ENCODE measurements at places on chromosomes 1 and 21.
A peak's percentile ranks its signal among the peaks of the same experiment; 100 is the strongest.

DNA sequence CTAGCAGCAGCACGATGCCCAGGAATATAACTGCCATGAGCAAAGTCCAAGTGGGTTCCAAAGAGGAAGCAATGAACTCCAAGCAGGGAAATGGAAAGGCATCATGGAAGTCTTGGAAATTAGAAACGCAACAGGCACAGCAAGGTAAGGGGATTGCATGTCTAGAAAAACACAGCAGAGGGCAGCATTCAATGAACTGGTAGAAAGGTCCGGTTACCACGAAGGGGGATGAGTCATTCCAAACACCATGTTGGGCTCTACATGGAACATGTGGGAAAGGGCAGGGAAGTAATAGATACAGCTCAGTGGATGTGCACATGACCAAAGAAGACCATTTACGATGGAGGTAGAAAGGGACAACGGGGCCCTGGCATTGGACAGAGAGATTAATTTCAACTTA, 36.4 kb downstream of the RXRG start:
- DNase-seq, result peak; percentile 33

DNA sequence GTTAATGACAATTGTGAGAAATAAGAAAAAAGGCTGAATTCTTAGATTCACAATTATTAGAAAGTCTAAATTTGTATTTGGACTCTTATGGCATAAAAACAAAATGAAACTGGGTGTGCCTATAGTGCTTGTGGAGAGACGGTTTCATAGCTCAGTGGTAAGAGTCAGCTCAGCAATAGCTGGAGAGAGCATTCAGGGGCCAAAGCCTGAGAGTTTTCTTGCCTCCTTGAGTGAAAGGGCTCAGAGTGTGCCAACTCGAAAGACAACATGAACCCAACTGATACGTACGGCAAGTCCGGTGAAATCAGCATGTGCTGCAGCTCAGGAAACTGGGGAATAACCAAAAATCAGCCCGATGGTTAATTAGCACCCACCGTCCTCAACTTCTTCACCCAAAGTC, 577.9 kb downstream of the SMYD3 start:
- DNase-seq, result no peak

DNA sequence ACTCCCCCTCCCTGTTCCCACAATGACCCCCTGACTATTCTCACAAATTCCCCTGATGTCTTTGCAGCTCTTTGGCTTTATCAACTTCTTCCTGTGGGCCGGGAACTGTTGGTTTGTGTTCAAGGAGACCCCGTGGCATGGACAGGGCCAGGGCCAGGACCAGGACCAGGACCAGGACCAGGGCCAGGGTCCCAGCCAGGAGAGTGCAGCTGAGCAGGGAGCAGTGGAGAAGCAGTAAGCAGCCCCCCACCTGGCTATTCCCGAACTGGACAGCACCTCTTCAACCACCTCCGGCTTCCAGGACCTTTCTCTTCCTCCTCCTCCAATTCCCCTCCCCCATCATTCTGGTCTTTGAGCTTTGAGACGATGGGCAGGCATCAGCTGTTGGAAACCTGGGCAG, 4.4 kb upstream of the ATXN7L2 start:
- no peak for DNase-seq

GRCh38 chr1:162397039-162397448, 14.9 kb downstream of the SH2D1B start:
- no peak for DNase-seq

GRCh38 chr1:106584107-106584506, 472.4 kb upstream of the PRMT6 start:
- DNase-seq, result peak; percentile 9

GRCh38 chr1:116988908-116989307, 12.7 kb upstream of the CD101 start:
- DNase-seq, result no peak

DNA sequence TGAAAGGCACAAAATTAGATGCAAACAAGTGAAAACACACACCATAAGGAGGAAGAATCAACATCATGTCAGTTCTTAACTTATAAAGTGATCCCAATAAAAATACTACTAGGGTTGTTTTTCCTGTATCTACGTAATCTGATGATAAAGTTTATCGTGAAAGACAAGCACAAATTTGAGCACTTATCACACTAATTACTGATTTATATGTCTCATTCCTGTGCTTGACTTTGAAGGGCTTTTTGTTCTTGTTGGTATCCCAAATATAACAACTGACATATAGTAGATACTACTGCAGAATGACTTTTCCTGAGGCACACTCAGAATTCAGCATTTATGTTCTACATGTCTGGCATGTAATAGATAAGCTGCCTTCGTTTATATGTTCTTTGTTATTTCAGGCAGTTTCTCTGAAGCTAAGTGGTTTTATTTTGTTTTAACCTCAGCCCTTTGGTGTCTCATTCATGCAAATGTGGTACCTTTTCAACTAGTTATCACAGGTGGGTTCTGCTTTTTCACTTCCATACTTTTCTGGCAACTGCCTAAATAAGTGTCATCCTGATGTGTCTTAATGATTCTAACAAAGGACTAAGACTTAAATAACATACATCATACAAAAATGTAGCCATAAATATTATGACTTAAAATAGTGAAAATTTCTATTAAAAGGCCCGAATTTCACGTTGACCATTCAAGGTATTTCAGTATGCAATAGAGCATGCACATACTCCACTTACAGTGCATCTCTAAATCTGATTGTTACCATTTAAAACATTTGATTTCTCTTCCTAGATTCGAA, 73.2 kb downstream of the LRRC8C start:
- no peak for DNase-seq

DNA sequence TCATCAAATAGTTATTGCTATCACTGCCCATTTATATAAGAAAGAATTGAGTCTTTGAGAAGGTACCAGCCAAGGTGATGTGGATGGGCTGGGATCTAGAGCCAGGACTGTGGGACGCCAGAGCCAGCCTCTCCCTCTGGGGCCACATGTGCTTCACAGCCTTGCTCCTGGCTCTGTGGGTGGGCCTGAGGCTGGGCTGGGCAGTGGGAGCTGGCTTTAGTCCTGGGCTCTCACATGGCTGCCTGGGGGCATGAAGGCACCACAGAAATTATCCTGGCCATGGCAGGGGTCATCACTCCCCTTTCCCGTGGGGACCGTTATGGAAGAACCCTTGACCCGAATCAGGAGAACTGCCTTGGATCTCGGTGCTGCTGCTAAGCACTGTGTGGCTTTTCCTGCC, 203.1 kb downstream of the TRABD2B start:
- DNase-seq, result no peak

- DNase-seq, result no peak
Measured at GRCh38 chr1:192513697-192514096, 61.9 kb upstream of the RGS1 start.

DNA sequence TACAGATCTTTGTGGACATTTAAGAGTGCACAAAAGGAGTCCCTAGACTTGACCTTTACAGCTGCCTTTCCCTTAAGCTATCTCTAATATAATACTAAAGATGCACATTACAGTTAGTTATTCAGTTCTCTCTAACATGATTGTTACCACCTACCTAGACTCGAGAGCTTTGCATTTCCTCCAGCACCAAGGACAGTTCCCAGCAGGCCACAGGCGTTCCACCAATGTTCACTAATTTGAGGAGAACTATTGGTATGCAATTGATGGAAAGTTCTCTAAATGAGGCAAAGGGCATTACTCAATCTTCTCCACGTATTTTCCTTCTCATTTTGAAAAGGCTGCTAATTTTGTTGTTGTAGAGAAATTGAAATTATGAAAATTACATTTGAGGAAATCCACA, 5.4 kb upstream of the NTNG1 start:
- DNase-seq, result peak; percentile 38

GRCh38 chr1:98735756-98736155, 74.2 kb downstream of the SNX7 start:
- no peak for DNase-seq

- peak; percentile 56 for DNase-seq
Measured at GRCh38 chr21:14259747-14260146, 43.8 kb downstream of the RBM11 start.

- no peak for DNase-seq
Measured at GRCh38 chr1:43505077-43505780, 25.5 kb upstream of the PTPRF start.
